Cardiac fibroblast (primary cell): ENCODE measurements at places on chromosomes 6 and 20.

DNA sequence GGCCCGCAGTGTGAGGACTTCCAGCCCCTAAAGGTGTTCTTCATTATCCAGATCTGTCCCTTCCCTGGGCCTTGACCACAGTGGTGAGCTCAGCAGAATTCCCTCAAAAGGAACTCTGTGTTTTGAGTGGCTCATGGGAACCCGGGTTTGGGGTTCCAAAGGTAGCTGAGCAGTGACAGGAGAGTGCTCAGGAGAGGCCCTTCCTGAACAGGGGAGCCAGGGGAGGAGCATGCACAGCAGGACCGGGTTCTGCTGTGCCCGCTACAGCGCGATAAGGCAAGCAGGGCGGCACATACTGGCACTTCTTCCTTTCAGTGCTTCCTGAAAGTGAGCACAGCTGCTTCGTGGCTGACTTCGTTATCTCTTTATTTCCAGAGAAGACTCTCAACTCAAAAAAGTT is 88.3 kb downstream of the SSR1 start:
- DNase-seq: no peak

DNA sequence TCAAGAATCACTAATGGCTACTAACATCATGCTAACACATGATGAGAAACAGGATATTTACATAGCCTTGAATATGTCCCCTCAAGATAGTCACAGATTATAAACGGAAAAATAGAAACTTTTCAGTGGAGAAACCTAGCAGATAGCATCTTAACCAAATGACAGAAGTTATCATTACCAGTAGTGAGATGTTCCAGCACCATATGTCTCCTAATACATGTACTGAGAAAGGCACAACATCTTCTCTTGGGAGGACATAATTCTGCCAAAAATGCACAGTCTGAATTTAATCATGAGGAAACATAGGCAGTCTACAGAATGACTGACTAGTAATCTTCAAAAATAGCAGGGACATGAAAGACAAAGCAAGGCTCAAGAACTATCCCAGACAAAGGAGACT is 19.9 kb upstream of the PRIM2 start:
- DNase-seq: no peak

DNA sequence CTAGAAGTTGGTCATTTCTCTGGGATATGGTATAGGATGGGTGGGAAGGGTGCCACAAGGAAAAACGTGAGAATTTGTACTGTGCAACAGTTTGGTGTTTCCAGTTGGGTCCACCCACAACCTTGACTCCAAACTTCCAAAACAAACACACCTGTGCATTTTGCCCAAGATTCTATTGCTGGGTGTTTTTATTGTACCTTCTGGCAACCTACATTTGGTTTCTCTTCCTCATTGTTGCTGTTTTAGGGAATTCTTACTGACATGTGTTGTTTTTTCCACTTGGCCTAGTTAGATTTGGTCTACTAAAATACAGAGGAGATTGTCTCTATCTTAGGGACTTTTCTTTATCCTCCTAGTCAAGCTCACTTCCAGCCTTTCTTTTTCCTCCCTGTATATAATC is 16.7 kb downstream of the TULP4 start:
- DNase-seq: no peak

DNA sequence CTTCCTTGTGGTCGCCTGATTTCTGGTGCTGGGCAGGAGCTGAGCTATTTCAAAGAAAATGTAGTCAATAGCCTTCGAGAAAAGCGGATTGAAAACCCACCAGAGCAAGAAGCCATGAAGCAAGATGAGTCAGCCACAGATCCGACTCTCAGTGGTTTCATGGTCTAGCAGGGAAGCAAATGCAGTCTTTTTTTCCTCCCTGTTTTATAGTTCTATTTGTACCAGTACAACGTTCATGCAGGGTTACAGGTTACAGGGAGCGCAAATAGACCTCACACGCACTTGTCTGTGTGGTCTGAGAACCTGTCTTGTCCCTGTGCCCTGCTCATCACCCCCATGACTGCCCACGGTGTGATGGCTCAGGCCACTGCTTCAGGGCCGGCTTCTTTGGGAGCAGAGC is 309.8 kb upstream of the SUPT3H start:
- no peak for DNase-seq
